ENCODE measurements at places on chromosomes 16 and 17.

- no peak for DNase-seq
Measured at GRCh38 chr17:74639704-74640151, 16.2 kb upstream of the CD300E start.

DNA sequence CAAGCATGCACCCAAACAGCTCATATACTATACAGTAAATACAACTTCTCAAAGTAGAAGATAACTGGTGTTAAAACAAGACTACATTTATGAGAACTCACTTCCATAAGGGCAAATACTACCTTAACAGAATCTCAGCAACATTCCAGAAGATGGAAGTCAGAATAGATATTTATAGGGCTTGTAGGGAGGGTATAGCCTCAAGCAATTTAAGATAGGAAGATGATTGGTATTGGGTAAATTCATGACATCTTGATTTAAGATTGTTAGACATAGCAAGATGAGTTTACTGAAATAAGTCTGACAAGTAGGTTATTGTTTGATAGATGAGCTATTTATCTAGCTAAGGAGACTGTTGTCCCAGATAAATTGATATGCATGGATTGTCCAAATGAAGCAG is 250.2 kb downstream of the CDH13 start:
- no peak for DNase-seq

GRCh38 chr16:66190411-66190810 is 176.1 kb upstream of the CDH5 start:
- DNase-seq = no peak

- DNase-seq = peak; percentile 14
Measured at GRCh38 chr17:60231234-60231633, 81.5 kb downstream of the CA4 start.

DNA sequence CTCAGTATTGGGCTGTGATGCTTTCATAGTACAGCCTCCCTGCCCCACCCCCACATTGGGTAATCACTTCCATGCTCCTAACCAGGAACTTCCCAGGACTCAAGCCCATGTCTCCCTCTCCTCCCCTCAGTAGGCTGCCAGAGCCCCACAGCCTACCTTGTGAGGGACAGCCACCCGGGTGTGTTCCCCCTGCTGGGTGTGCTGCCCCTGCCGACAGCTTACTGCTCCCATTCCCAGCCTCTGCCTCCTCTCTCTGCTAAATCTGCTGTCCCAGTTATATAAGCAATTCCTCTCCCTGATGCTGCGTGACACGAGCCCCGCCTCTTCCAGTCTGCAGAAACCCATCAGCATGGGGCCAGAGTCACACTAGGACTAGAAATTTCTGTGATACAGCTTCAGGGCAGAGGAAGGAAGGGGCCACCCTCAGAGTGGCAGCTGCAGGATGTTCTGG is at the start of gene RSKR:
Gene RSKR, minus strand, starts transcription at position 255 of the 451 bp plus-strand sequence. Its CDS starts 24 bp downstream, at position 231.
- DNase-seq = peak; percentile 21

DNA sequence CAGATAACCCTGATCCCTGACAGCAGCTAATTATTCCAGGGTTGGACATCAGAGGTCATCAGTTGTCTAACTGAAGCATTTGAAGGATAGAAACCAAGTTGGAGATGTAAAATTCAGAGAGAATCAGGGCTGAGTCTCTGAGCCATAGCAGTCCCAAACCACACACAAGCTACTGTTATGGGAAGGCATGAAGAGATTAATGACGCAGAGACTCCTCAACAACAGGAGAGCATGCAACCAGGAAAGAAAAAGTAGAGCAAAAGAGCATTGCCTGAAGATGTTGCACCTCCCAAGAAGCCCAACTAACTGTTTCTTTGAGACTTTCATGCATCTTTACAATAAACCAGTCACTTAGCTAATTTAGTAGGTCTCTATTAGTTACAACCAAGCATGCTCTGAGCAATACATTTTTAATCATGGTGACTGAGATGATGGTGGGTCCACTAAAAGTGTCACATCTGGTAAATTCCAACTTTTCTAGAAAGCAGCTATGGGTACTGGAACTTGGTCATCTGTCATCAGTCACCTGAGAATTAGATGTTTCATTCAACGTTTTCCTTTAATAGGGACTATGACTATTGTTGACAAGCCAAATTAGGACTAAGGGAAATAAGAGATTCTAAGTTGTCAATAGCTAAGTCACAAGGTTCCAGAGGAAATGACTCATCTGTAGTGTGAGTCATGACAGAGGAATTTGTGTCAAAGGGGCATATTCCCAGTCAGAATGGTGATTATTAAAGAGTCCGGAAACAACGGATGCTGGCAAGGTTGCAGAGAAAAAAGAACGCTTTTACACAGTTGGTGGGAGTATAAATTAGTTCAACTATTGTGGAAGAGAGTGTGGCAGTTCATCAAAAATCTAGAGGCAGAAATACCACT is 239.8 kb downstream of the CHD9NB start:
- peak; percentile 68 for DNase-seq

Measured in mesendoderm (in vitro differentiated cells).